ENCODE measurements at places on chromosomes 5 and 9.

DNA sequence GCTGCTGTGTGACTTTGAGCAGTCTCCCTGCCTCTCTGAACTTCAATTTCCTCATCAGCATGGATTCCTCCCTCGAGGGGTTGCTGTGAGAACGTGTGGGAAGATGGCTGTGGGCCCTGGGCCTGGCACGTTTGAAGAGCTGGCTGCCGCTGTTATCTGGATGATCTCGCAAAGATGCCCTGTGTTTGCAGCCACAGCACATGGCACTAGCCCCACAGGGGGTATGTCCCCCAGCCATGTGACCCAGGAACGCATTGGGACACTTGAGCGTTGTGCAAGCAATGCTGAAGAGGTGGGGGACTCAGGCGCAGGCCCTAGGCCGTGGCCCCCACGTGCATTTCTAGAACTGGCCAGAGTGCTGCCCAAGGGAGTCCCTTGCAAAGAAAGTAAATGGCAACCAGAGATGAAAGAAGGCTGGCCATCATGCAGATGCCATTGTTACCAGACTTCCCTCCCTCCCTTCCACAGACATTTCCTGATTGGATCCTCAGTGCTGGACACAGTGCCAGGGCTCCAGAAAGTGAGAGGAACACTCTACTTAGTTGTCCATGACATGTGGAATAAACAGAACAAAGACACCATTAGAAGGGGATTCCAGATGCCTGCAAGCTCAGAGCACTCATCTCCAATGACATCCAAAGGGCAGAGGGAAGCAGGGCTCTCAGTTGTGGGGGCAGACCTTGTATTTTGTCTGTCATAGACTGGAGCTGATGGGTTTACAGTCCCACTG, 65.1 kb upstream of the NEURL1B start:
- DNase-seq = no peak

DNA sequence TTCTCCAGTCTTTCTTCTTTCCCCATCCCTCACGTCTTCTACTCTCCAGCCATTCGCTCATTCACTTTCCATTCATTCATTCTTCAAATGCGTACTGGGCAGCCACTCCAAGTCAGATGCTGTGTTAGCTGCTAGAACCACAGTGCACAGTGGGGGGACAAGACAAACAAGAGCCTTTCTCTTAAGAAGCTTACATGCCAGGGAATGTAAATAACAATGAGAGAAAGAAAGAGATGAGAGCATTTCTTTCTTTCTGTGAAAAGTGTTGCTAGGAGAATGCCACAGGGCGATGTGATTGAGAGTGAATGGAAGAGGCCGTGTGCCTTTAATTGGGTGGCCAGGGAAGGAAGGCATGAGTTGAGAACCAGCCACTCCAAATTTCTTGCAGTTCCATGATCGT, 46.3 kb upstream of the SMIM23 start:
- no peak for DNase-seq

DNA sequence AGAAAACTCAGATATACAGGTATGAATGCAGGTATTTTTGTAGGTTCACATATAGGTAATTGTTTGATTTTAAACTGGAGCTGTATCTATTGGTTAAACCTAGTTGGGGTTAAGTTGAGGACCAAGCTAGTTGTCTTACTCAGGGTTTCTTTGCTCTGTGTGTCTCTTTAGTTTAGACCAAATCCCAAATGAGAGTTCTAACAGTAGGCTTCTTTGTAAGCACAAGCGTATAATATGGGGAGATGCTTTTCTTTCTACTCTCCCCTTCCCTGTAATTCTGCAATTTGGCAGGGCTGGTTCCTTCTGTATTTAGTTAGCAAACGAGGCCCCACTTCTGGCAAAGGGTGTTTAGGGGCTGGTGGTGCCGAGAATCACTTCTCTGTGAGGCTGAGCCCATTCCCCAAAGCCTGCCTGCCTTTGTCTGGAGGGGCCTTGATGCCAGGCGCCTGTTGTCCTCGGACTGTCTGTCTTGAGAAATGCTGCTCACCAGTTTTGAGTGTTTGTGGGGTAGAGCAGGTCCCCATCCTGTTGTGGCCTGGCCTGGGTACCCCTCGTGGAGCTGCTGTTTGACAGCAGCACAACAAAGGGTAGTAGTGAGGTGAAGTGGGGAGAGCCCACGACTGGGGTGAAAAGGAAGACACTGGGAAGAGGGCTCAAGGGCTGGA, 259.3 kb downstream of the FANCC start:
- DNase-seq = no peak

GRCh38 chr5:75568202-75568601, 43.1 kb upstream of the ANKDD1B start:
- DNase-seq = no peak

DNA sequence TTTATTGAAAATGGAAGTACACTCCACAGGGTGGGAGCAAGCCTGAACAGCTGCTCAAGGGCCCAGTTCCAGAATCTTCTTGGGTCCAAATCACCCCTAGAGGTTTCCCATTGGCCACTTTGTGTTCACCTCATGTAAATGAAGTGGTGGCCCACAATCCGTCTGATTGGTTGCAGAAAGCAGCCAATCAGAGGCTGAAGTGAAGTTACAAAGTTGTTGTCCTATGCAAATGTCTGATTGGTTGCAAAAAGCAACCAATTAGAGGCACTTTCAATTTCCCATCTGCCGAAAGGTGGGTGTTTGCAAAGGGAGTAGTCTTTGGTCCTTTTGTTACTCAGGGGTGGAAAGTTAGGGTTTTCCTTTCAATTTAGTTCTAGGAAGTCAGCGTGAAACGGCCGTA, 8.8 kb downstream of the TMEM171 start:
- no peak for DNase-seq

DNA sequence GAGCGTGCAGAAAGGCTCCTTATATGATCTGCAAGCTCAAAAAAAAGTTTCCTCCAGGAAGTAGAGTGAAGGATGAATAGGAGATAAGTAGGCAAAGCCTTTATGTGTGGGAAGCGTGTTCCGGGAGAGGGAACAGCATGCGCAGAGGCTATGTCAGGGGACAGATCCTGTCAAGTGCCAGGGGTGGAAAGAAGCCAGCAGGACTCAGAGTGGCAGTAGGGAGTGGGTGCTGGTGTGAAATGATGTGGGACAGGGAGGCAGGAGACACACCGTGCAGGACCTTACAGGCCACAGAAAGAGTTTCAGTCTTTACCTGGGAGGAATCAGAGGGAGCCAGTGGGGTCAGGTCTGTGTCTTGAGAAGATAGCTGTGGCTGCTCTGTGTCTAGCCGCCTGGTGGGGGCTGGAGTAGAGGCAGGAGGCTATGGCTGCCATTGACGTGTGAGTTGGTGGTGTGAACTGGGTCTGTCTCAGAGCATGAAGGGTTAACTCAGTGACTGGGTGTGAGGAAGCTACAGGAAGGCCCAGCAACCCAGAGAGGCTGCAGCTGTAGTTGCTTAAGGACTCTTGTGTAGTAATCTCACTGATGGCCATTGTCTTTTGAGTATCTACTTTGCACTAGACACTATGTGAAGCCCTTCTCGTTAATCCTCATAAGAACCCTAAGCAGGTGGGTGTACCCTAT, 71.3 kb downstream of the PPARGC1B start:
- no peak for DNase-seq

- no peak for DNase-seq
Observed at GRCh38 chr9:91503673-91504081, 80.0 kb upstream of the NFIL3 start.

DNA sequence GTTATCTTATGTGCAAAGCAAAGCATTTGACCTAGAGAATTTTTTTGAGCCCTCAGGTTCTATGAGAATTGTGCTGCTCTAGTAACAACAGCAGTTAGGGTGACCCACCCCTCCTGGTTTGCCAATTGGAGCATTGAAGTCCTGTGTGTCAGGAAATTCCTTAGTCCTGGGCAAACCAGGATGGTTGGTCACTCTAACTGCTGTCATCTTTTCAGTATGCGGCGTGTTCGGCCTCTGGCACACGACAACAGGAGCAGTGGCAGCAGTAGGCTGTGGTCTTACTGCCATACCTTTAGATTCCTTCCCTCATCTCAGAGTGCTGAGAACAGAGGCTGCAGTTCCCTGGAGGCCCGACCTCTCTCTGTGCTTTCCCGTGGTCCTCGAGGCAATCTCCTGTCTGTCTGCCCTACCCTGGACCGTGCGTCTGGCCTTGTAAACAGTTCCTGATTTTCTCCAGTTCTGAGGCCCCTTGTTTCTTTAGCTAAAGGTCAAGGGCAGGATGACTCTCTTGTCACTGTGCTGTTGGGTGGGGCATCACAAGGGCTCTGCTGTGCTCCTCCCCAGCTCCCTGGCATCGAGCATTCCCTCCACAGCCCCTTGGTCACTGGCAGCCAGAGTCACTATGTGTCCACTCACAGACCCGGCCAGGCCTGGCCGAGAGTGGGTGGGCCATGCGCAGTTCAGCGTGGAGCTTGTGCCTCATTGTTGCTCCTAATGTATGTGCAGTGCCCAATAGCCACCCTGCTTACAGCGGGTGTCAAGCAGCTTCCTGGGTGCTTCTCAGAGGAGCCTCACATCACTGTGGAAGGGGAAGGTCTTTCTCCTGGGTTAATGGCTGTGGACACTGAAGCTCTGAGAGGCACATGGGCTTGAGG, 18.5 kb upstream of the COL15A1 start:
- no peak for DNase-seq

DNA sequence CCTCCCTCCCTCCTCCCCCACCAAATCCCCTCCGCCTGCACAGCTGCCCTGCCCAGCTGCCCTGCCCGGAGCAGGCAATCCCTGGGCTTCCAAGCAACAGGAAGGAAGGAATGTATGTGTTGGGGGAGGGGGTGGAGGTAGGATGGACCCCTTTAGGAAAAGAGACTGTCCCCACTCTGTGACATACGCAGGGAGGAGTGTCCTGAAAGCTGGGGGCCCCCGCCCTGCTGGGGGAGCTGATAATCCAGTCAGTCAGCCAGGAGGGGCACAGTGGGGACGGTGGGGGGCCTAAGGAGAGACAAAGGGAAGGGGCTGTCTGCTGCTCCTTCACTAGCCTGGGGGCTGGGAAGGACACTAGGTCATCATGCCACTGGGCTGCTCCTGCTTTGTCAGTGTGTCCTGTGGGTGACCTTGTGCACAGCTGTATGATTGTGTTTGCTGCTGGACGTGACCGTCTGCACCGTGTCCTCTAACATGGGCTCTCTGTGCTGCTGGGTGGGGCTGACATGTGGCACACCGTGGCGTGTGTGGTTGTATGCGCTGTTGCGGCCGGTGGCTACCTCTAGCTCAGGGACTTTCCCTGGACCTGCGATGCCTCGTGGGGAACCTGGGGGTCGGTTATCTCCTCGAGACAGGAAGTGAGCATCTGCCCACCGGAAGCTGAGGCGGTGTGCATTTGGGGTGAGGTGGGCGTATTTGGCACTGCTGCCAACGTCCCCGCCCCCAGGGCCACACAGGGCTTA, 3.0 kb downstream of the N4BP3 start:
- no peak for DNase-seq

GRCh38 chr5:128516978-128517377, 21.1 kb downstream of the FBN2 start:
- DNase-seq = no peak

DNA sequence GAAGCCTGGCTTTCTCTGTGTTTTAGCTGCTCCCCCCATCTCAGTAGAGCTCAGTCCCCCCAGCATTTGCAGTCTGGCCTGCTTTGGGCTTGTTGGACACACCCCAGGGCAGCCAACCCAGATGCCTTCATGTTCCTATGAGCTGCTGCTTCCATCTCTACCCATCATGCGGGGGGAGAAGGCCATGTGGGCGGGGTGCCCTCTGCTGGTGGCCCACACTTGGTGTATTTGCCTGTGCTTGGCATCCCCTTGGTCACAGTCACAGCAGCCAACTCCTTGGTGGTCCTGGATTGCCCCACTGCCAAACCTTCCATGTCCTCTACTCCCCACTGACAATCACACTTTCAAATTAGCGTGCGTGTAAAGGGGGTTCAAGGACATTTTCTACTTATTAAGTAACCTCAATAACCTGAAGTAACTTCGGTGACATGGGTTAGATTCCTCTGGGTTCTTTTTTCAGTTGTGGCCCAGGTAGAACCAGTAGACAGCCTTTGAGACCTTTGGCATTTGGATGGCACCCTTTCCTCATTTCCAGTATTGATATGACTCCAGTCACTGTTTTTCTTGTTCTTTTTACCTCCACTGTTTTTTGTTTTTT, 42.8 kb downstream of the SNX30 start:
- peak; percentile 65 for DNase-seq

DNA sequence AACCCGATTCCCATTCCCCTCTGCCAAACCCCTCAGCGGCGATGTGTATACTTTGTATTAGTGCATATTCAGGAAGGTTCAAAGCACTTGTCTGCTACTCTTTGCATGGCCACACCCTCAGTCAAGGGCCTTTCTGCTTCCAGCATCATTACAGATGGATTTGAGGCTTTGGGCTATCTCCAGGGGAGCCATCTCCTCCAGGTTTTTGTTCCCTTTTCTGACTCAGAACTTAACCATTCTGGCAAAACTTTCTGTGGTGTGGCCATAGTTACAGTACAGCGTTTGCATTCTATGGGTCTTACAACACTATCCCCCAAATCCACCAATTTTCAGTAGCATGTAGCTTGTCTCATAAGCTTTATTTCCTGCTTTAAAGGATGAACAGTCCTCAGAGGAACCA, 36.0 kb upstream of the SVEP1 start:
- DNase-seq = no peak

GRCh38 chr5:128015478-128015877, 68.1 kb upstream of the SLC12A2 start:
- DNase-seq = no peak

GRCh38 chr9:117777823-117778222, 73.6 kb downstream of the TLR4 start:
- DNase-seq = no peak

- DNase-seq = no peak
Observed at GRCh38 chr9:132730054-132731033, 60.1 kb downstream of the GTF3C4 start.

DNA sequence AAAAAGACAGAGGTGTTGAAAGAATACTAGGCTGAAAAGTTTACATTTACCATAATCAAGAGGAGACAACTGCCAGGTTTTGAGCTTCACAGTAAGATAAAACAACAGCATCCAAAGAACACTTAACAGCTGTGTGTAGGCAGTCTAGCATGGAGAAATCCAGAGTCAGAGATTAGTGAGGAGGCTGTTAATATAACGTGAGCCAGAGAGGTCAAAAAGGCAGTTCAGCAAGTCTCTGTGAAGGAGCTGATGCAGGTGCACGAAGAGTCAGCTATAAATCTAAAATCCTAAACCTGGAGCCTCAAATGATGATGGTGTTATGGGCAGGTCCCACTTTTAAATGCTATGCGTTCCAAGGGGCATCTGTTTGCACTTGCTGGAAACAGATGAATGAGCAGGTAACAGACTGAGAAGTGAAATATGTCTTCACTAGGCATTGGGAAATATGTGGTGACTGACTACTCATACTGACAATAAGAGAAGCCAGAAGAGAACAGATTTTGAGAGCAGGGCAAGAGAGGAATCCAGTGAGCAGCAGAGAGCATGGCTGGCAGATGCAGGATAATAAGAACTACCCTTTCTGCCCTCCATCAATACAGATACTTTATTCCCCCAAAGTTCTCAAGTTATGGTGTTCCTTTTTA, 8.7 kb downstream of the APTX start:
- no peak for DNase-seq
